ENCODE measurements at places on chromosomes 7 and 10.

DNA sequence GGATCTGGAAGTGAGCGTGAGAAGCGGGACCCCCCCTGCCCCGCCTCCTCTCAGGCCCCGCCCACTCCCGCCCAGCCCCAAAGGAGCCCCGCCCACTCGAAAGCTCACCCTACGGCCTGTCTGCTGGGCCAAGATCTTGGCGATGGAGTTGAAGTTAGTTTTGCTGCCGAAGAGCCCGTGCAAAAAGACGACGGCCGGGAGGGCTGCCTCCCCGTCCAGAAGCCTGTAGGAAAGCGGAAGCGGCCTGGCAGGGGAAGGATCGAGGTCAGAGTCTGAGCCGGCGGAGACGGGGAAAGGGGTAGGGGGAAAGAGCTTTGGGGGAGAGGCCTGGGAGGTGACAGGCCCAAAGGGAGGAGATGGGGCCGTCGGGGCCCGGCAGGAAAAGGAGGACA, 386 bp downstream of the ABHD11 start:
- no peak for DNase-seq

GRCh38 chr10:79285315-79286197, 61.7 kb upstream of the PPIF start:
- no peak for DNase-seq

DNA sequence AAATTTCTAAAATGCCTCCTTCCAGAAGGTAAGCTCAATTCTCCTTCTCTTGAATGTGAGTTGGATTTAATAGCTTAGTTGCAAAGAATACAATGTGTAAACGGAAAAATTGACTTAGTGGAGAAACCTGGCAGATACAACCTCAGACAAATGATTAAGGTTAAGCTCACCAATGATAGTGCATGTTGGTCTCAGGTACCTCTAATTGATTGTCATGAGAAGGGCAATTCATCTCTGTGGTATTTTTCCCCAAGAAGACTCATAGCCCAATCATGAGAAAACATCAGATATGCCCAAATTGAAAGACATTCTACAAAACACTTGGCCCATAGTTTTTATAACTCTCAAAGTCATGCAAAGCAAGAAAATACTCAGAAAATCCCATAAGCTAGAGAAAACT, 36.2 kb upstream of the TMEM106B start:
- DNase-seq, result no peak

GRCh38 chr10:130429809-130430208, 293.6 kb downstream of the GLRX3 start:
- no peak for DNase-seq

GRCh38 chr10:101053516-101053915, 8.3 kb upstream of the KAZALD1 start:
- no peak for DNase-seq

DNA sequence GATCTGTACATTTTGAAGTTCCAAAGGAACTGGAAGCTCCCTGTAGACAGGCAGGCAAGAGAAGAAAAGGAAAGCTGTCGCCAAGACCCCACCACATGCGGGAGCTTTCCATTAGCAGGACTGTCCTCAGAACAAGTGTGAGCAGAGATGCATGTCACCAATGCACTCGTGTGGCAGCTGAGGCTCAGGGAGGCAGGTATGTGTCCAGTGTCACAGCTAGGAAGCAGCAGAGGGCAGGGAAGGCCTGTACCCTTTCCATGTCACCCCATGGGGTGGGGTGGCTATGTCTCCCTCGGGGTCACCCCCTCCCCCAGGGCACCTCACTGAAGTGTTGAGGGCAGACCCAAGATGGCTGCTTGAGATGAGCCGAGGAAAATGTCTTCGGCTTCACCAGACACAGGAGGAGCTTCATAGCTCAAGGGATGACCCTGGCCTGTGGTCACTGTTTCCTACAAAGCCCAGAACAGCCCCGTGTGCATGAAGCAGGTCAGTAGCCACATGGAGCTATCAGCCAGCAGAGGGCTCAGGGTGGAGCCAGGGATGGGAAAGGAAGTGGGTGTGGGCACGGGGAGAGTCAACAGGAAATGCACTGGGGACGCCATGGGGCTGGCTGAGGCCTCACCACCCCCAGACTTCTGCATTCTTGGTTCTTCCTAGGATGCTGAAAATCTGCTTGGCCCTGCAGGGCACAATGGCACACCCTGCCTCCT, 96.6 kb downstream of the FAM53B start:
- DNase-seq, result no peak

DNA sequence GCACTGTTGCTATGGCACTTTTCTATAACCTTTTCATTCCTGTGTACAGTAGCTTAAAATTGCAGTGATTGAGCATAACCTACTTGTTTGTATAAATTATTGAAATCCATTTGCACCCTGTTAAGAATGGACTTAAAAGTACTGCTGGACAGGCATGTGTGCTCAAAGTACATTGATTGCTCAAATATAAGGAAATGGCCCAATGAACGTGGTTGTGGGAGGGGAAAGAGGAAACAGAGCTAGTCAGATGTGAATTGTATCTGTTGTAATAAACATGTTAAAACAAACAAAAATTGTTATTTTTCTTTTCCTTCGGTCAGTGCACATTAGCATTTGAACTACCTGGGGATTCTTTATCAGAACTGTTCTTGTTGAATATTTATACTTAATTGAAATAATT, 57.1 kb upstream of the BAMBI start:
- no peak for DNase-seq

- DNase-seq, result no peak
Measured at GRCh38 chr7:127993317-127993716, 37.9 kb downstream of the LRRC4 start.

GRCh38 chr10:11515596-11516430, 95.6 kb downstream of the USP6NL start:
- DNase-seq, result no peak

DNA sequence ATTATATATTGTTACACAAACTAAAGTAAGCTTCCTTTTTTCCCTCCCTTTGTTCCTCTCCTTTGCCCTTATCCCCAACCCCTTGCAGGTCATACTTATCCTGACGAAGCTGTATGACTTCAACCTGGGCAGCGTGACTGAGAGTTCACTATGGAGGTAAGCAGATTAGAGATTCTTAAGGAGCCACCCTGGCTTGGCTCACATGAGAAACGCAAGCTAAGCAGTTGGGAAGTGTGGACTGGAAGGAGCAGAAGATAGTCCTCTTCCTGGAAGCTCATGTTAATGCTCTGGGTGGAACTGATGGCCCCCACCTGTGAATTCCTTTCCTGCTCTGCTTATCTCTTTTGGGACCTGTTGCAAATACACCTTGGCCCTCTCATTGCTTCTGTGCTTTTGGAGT, 201.6 kb downstream of the SORCS3 start:
- DNase-seq, result no peak
